ENCODE measurements at places on chromosomes 16 and 17.

GRCh38 chr17:70916469-70916868 is 747.1 kb downstream of the KCNJ2 start:
- no peak for ATAC-seq

- ATAC-seq: peak; percentile 86
Measured at GRCh38 chr17:39813631-39814030, 50.5 kb downstream of the IKZF3 start.

DNA sequence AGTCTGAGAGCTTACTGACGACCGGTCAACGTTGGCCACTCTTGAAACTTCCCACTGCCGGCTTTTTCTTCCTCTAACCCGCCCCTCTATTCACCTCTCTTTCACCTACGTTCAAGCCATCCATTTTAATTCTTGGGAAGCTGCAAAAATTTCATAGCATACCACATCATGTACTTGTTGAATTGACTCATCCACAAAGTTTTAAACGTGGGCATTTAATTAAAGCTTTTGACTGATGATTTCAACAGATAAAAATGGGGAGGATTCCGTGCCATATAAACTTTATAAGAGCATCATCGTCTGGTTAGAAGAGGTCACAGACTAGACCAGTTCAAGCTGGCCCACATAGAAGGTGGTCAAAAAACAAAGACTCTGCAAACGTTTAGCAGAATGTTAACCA is 22.5 kb downstream of the VPS53 start:
- ATAC-seq: no peak

DNA sequence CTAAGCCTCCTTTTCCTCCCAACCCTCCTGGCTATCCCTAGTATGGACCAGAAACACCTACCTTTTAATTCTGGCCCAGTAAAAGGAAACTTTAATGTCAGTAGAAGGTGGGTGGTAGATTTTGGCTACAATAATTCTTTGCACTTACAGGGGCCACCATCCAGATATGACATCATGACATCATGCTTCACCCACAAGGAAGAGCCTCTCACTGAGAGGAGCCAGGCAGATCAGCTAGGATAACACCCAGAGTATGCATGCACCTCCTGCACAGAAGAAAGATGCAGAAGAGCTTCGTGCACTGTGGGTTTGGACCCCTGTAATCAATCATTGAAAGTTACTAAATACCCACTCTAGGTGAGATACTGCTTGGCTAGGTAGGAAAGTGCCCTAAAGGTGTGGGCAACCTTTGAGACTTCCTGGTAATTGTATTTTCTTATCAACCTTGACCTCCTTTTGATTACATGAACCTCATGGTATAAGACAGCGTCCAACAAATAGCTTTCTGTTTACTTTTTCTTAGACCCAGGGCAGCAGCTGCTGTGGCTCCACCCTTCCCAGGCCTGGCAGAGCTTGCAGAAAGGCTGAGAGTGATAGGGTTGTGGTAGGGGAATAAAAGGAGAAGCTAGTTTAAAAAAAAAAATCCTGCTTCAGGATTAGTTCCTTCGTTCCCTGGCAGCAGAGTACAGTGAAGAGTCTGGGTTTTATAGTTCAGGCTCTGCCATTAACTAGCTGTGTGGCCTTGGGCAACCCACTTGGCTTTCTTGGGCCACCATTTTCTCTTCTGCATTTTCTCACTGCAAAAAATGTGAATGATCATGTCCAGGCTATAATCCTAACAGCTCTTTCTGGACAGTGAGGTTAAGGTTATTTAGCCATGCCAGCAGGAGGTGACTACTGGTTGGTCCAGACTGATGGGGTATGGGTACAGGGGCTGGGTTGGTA is 6.2 kb downstream of the MAP3K14 start:
- ATAC-seq: no peak

DNA sequence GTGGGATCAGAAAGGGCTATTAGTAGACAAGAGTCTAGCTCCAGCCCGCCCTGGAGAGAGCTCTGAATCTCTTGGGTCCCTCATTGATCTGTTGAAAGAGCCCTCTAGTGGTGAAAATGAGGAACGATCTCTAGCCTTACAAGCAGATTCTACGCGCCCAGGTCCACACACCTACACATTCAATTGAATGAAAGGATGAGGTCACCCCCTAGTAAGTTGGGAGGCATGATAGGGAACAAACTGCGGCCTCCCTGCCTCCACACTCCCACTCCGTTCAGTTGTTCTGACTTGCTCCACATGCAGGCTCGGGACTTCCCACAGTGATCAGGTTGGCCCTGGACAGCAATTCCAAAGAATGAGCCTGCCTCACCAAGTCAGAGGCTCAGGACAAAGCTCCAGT is 2.9 kb upstream of the CACNG3 start:
- ATAC-seq: no peak

DNA sequence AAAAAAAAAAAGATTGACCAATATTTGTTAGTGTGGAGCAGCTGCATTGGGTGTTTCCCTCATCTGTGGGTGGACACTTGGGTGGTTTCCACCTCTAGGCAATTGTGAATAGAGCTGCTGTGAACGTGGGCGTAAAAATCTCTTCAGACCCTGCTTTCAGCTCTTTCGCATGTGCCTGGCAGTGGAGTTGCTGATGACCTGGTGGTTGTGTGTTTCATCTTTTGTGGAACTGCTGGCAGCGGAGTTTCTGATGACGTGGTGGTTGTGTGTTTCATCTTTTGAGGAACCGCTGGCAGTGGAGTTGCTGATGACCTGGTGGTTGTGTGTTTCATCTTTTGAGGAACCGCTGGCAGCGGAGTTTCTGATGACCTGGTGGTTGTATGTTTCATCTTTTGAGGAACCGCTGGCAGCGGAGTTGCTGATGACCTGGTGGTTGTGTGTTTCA is 21.4 kb downstream of the ZC3H18 start:
- ATAC-seq: peak; percentile 67

GRCh38 chr17:2048805-2049204 is 6.1 kb upstream of the HIC1 start:
- no peak for ATAC-seq

Measured in activated CD4-positive, CD25-positive, alpha-beta regulatory T cell treated with anti-CD3 and anti-CD28 coated beads, Interleukin-2, amount 50 U/mL, for 24 hours (primary cell).